ENCODE measurements at places on chromosomes 6 and 20.
A peak's percentile ranks its signal among the peaks of the same experiment; 100 is the strongest.

- DNase-seq, result no peak
Observed at GRCh38 chr6:93919365-93919764, 500.0 kb upstream of the EPHA7 start.

DNA sequence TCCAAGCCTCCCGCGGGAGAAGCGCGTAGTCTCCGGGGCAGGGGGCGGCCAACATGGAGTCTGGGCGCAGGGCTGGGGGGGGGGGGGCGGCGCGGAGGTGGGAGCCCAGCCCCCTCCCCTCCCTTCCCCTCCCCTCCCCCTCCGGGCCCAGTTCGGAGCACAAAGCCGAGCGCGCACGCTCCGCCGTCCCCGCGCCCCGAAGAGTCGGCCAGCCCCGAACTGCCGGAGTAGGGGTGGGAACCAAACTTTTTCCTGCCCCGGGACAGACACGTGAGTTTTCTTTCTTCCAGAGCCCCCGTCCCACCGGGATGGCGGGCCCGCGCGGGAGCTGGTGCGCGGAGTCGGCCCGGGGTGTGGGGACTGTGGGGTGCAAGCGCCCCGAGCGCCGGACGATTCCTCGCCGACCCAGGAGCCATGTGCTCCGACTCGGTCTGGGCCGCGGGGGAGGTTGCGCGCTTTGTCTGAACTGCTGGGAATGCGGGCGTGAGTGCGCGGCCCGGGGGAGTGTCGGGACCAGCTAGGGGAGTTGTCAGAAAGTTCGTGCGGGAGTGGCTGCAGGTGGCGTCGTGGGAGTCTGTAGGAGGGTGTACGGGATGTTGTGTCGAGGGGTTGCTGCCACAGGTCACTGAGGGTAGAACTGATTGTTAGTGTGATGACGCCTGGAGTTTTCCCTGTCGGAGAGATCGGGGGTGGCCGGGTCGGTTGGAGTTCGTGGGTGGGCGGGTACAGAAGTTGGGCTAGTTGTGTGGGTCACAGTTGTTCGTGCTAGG lies 1.2 kb downstream of the TGIF2 start:
- DNase-seq, result peak; percentile 22

GRCh38 chr6:24796616-24797290 lies 2.0 kb downstream of the ARMH2 start:
- DNase-seq, result no peak

DNA sequence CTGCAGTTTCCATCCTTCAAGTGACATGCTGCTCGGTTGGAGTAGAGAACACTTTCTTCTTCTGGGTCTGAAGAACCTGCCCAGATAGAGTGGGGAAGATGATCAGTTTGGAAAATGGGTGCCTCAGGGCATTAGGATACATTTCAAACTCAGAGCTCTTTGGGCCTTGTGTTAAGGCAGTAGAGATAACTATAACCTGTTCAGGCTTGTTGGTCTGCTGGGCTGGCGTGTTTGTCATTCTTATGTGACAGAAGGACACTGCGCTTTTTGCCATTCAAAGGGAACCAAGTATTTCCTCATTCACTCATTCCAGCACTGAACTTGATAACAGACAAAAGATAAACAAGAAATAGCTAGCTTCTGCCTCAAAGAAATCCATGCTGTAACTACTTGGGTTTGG lies 3.8 kb downstream of the TOMM34 start:
- DNase-seq, result no peak

Data from stimulated activated CD8-positive, alpha-beta memory T cell treated with anti-CD3 and anti-CD28 coated beads, Interleukin-7, amount 100 ng/mL, for 48 hours (primary cell).